Esophagus squamous epithelium (tissue), 5 donors: ENCODE measurements at places on chromosomes 13 and 19.
A peak's percentile ranks its signal among the peaks of the same experiment; 100 is the strongest.

DNA sequence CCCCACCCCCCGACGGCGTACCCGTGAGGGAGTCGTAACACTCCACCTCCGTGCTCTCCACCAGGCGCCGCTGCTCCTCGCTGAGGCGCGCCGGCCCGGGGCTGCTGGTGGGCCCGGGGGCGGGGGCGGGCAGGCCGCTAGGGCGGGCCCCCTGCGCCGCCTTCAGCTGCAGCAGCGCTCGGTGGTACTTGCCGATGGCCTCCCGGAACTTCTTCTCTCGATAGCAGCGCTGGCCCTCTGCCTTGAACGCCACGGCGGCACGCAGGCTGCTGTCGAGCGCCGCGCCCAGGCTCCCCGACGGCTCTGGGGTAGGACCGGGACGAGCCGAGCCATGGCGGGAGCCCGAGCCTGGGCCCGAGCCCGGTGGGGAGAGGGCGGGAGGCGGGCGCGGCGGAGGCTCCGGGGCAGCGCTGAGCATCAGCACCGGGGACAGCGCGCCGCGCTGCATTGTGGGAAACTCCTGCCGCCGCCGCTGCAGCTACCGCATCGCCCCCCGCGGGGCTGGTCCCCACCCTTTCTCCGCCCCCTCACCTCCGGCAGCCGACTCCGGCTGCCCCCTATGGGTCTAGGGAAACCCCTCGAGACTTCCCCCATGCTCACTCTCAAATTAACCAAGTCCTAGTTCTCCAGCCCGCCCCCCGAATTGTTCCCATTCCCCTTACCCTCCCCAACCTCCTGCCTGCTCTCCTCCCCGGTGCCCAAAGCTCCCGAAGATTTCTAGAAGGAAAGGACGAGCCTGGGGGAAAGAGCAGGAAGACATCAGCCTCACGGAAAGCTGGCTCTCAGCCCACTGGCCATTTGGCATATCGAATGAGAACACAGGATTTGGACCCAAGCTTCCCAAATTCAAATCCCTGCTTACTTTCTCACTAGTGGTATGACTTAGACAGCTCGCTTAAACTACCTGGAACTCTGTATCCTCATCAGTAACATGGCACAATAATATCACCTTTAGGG is at the start of gene TTC9B:
Gene TTC9B (minus strand): TSS at position 451 of the 957 bp plus-strand sequence. CDS start 3 bp downstream, at position 448.
- no peak for DNase-seq
- H3K4me1 ChIP-seq = peaks cover 26% of the 10 kb centered on the region
- H3K4me3 ChIP-seq = peak within 1 kb of the TSS; percentile 27
- no peaks in the 10 kb centered on the region for H3K36me3 ChIP-seq
- H3K27ac ChIP-seq = no peak within 1 kb of the TSS

- DNase-seq = no peak
- H3K36me3 ChIP-seq = no peaks in the 10 kb centered on the region
- H3K4me3 ChIP-seq = no peak overlapping the region
- H3K27me3 ChIP-seq = peaks cover 62% of the 10 kb centered on the region
Observed at GRCh38 chr19:33772102-33772857, 24.4 kb upstream of the KCTD15 start.

- H3K4me1 ChIP-seq = no peaks in the 10 kb centered on the region
- H3K36me3 ChIP-seq = no peaks in the 10 kb centered on the region
- no peak overlapping the region for H3K27ac ChIP-seq
- H3K4me3 ChIP-seq = no peak overlapping the region
Observed at GRCh38 chr13:32001154-32001768, 30.3 kb upstream of the FRY start.

DNA sequence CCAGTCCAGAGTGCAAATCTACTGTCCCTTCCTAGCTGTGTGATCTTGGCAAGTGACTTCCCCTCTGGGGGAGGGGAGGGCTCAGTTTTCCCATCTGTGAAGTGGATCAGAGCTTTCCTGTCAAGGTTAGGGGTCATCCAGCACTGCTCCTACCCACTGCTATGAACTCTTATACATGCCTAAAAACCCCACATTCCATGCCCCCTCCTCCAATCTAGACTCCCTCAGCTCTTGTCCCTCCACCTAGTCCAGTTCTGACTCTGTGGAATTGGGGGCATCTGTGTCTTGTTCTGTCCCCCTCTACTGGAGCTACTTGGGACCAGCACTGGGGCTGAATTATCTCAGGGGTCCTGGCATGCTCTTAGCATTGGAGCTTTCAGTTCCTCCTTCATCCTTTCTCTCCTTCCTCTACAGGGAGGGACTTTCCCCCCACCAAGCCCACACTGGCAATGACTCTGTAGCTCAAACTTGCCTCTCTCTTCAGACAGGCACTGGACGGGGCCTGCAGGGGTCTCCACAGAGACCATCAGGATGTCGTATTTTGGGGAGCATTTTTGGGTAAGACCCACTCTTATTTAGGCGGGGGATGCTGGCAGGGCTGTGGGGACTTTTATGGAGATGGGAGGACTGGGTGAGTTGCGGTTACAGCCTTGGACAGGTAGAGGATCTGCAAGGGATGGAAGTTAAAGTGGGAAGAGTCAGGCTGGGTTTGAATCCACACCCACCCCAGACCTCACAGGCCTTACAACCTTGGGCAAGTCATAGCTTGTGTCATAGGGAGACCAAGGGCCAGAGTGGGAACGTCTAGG is 3.6 kb downstream of the FCHO1 start:
- no peaks in the 10 kb centered on the region for H3K36me3 ChIP-seq
- H3K27ac ChIP-seq = no peak overlapping the region
- H3K27me3 ChIP-seq = peaks cover 9% of the 10 kb centered on the region
- peaks cover 5% of the 10 kb centered on the region for H3K4me1 ChIP-seq

- no peaks in the 10 kb centered on the region for H3K27me3 ChIP-seq
- H3K4me3 ChIP-seq = no peak overlapping the region
- H3K36me3 ChIP-seq = no peaks in the 10 kb centered on the region
- DNase-seq = no peak
- H3K4me1 ChIP-seq = no peaks in the 10 kb centered on the region
Observed at GRCh38 chr13:97559981-97560380, 126.0 kb downstream of the RAP2A start.

GRCh38 chr13:67946131-67946530 is 716.0 kb upstream of the PCDH9 start:
- H3K4me1 ChIP-seq = no peaks in the 10 kb centered on the region
- H3K27ac ChIP-seq = no peak overlapping the region
- H3K27me3 ChIP-seq = no peaks in the 10 kb centered on the region
- H3K36me3 ChIP-seq = no peaks in the 10 kb centered on the region

GRCh38 chr19:31255174-31255799 is 93.9 kb downstream of the TSHZ3 start:
- no peaks in the 10 kb centered on the region for H3K27me3 ChIP-seq
- no peaks in the 10 kb centered on the region for H3K36me3 ChIP-seq
- H3K27ac ChIP-seq = no peak overlapping the region
